NB4 (cell line): ENCODE measurements at places on chromosomes 7 and 10.
A peak's percentile ranks its signal among the peaks of the same experiment; 100 is the strongest.

- no peak for DNase-seq
Observed at GRCh38 chr7:3207387-3207902, 93.6 kb upstream of the SDK1 start.

GRCh38 chr7:90412458-90413184 is 9.4 kb downstream of the CLDN12 start:
- peak; percentile 57 for DNase-seq

GRCh38 chr10:78398382-78398781 is 364.7 kb downstream of the RPS24 start:
- no peak for DNase-seq

- DNase-seq = no peak
Observed at GRCh38 chr10:108424656-108425055, 1260.2 kb upstream of the SORCS1 start.

GRCh38 chr10:80896076-80896475 is 358.4 kb downstream of the SH2D4B start:
- DNase-seq = no peak

DNA sequence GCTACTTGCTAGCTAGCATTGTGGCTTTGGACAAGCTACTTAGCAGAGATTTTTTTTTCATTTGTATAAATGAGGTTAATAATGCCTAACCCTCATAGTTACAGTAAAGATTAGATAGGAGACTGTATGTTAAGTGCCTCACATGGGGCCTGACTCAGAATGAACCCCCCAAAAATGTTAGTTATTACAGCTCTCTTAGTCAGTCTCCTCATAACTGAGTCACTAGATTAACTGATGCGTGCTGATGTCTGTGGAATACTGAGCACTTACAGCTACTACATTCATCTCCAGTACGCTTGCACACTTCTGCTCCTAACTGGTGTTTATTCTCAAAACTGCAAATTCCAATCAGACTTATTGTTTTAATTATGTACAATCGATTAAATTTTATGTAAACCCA is 315.3 kb downstream of the SNX13 start:
- no peak for DNase-seq

- DNase-seq = no peak
Observed at GRCh38 chr10:69333205-69333604, 54.9 kb downstream of the HK1 start.

- DNase-seq = no peak
Observed at GRCh38 chr10:124768791-124769190, 22.9 kb downstream of the EEF1AKMT2 start.

- no peak for DNase-seq
Observed at GRCh38 chr7:2621061-2621828, 10.5 kb upstream of the TTYH3 start.

DNA sequence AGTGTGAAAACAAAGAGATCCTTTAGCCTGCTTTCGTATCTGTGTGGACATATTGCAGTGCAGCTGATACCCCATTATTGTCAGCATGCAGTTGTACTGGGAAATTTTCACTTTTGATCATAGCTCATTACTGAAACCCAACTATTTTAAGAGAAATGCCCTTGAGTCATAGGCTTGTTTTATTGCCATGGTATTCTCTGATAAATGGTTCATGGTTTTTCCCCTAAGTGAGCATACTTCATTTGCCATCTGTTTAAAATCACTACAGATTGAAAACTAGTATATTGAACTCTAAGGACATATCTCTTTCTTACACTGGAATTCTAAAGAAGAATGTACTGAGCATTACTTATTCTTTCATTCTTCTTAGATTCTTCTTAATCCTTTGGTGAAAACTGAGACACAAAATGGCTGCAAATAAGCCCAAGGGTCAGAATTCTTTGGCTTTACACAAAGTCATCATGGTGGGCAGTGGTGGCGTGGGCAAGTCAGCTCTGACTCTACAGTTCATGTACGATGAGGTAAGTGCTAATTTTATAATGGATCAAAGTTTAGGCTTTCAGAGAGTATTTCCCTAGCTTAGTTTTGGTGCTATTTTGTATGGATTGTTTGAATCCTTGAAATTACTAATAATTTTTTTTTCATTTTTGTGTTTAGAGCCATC is 63.0 kb downstream of the RALA start:
- no peak for DNase-seq

DNA sequence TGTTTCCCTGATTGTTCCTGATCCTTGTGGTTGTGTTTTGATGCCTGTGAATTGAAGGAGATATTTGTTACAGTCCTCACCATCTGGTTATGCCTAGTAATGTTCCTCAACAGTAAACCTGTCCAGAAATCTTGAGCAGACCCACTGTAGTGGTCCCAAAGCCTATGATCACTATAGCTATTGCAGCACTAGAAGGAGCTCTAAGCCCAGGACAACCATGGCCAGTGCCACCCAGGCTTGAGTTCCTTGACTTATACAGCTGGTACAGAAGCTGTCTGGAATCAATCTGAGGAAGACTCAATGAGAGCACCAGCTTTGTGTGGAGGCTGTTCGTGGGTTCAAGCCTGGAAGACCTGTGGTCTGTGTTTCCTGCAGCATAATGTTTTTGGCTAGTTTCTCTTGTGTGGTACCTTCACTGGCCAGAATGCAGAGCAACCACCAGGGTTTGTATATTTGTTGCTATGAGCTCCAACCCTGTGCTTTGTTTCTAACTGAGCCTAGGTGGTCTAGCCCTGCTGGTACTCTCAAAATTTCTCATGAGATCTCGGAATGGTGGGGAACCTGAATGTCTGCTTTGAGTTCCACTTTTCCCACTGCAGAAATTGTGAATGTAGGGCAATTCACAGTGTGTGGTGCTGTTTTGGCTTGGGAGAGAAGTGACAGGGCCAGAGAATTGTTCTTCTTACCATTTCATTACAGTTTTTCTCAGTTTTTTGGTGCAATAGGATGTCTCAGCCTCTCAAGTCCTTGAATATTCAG is 355.2 kb downstream of the SUGCT start:
- DNase-seq = peak; percentile 42

GRCh38 chr7:70214071-70214470 is 615.8 kb downstream of the AUTS2 start:
- DNase-seq = no peak

- DNase-seq = peak; percentile 56
Observed at GRCh38 chr7:105664816-105665525, 83.7 kb upstream of the EFCAB10 start.

DNA sequence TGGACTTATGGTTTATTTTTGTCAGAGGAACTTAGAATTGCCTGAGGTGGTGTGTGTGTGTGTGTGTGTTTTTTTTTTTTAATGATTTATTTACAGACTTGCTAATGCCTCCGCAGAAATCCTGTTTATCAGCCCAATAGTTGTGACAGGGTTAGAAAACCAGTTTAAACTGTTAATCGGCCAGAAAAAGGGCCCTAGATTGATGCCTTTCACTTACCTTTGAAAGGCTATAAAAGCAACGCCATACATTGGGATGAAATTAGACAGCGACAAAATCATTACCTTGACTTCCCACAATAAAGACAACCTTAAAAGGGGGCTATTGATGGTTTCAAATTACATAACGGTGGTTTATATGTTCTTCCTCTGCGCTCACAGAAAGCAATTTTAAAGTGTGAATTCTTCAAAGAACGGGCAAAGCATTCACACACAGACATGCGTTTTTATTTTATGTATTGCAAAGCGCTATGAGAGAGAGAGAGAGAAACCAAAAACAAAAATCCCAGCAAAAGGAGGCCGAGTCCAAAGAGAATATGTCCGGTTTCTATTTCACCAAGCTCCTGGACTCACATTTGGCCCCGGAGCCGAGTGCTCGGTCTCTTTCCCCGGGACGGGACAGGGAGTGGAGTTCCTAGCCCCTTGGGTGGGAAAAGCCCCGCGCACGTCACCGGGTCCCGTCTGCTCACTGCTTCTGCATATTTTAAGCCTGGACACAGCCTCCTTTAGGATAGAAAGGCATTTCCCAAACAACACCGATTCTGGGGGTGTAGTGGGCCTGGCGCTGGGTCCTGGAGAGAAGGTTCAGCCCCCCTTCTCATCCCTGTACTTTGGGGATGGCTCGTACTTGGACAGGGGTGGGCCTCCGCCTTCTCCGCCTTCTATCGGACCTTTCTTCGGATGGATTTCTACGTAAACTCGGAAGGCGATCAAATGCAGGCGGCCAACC is 26.8 kb upstream of the VAX1 start:
- DNase-seq = no peak

DNA sequence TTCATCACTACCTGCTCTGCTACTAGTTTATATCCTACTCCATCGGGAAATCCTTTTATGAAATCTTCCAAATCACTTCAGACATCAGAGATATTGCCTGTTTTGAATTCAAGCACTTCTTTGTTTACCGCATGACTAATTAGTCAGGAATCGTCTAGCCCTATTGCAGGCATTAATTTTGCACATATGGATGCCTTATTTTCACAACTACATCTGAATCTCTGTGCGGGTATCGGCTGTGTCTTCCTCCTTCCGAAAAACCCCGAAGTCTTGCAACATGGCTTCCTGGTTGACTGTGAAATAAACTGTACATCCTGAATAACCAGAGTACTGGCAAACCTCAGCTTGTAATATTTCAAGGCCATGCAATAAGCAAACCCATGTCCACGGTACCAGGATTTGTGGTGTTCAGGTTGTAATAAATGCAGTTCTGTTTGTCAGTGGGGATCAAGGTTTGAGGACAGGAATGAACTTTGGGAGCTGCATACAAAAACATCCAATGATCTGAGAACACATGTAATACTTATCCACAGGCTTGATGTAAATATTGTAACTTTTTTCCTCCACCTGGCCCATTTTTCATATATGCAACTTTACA is 642.1 kb downstream of the PARD3 start:
- DNase-seq = peak; percentile 47

DNA sequence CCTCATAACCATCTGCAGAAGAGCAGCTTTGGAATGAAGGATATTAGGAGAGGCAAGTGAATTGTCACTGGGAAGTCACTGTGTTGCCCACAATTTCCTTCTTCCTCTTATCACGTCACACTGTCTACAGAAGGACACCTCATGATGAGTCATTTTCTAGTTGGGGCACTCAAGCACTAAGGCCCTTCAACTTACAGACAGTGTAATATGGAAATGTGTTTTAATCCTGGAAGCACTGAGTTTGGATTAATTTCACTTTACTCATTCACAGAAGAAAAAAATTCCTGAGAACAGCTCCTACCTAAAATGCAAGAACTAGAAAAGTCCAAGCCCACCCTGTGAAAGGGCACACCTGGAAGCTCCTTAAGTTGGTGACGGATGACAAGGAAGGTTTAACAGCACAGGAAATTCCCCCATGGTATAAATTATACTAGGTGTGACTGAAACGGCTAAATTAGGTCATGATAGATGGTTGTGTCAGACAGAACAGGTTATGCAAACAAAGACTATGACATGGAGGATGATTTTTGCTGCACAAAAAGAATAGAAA is 56.6 kb downstream of the PARD3 start:
- peak; percentile 77 for DNase-seq

- no peak for DNase-seq
Observed at GRCh38 chr10:88661018-88661417, 3.2 kb upstream of the LIPF start.

GRCh38 chr7:53113424-53113823 is 78.0 kb downstream of the POM121L12 start:
- DNase-seq = no peak

GRCh38 chr10:52463826-52464225 is 149.7 kb downstream of the DKK1 start:
- DNase-seq = no peak

DNA sequence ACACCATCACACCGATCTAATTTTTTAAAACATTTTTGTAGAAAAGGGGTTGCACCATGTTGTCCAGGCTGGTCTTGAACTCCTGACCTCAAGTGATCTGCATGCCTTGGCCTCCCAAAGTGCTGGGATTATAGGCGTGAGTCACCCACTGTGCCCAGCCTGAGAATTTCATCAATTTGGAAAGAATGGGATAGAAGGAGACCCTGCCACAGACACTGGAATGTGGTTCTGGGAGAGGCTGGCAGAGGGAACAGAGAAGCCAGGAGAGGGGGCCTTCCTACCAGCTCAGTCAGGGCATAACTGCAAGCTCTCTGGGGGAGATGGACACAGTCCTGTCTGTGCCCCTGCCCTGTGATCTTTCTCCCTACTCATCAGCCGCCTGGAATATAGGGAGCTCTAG is 42.1 kb upstream of the MKRN1 start:
- DNase-seq = no peak

DNA sequence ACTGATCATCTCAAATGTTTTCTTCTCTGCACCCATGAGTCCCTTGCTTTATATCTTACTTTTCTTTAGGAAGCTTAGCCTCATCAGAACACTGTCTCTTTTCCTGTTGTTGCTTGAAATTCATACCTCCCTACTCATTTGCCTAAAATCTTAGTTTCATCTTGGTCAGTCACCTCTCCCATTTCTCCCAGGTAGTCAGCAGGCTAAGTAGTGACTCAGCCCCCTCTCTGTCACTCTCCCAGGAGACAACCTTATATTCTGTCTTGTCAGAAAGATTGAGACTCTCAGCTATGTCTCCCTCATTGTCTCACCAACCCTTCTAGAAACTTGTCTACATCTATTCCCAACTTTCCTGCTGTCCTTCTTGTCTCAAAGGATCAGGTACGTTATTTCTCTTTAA is 280.9 kb downstream of the BBS9 start:
- no peak for DNase-seq

DNA sequence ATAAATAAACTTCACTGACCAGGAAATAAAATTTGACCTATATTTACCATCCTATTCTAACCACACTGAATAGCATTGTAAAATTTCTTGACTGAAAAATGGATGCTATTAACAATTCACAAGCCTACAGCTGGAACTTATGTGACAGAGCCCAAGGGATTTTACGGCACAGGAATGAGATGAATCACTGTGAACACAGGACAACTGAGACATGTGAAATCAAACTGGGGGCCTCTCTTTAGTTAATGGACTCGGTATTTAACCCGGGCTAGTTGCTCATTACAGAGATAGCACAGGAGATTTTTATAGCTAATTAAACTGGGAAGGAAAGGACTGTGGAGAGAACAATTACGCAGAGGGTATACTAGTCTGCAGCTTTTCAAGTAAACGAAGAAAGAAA is 100.6 kb downstream of the MICU1 start:
- DNase-seq = no peak

DNA sequence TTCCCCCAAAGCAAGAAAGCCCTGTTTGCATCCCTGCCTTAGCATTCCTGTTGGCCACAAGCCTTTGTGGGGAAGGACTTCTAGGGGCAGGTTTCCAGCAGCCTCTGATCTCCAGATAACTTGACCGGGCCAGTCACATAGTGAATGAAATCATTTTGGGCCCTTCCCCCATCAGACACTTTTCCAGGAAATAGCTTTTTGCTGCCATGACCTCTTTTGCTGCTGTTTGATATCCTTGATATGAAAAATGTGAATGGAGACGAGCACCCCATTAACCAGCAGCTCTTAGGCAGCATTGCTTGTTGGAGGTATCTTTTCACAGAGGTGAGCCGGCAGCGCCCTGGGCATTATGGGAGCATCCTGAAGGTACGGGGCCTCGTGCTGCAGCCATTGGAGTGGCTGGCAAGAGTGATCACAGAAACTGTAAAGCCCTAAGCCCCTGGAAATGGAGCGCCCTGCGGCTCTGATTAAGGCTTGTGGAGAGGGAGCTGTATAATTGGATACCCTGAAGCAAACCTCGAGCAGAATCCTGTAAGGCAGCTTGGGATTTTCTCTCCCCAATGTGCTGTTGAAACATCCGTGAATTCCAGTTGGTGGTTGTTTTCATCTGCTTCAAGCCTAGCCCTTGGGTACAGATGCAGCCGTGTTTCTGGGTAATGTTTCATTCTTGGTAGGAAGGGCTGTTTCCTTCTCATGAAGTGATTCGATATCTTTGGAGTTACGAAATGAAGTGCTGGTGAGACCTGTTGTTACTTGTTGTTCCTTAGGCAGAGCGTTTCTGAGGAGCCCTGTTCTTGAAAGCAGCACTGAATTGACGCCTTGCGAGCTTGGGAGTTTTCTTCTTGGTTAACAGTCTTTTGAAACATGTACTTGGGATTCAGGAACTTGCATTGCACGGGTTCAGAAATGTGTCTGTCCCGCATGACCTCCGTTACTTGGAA is 179.0 kb downstream of the PTEN start:
- peak; percentile 47 for DNase-seq
